Activated CD8-positive, alpha-beta memory T cell treated with anti-CD3 and anti-CD28 coated beads, Interleukin-2, amount 10 ng/mL, durations not matched to agents 7 days and 5 days (primary cell): ENCODE measurements at places on chromosomes 5 and 9. TPM values are rescaled to one million over a fixed set of nuclear protein-coding genes. Genes with fewer than 3 reads are reported as not detected.
A peak's percentile ranks its signal among the peaks of the same experiment; 100 is the strongest.

DNA sequence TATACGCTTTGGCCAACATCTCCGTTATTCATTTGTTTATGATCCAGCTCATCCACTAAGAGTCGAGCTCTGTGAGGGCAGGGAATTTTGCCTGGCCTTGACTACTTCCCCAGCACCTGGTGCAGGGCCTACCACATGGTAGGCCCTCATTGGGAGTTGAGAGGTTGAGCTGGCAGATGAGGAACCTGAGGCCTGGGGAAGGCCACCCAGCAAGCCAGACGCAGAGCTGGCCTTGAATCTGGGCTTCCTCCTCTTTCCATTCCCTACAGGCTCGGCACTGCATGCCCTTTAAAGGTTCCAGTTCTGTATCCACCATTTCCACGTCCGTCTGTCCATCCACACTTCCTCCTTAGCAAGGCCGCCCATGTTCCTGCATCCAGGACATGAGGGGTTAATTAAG lies 24.2 kb downstream of the KCNMB1 start:
- no peak for DNase-seq

Gene CCIN
- total RNA-seq: 0.15 TPM

DNA sequence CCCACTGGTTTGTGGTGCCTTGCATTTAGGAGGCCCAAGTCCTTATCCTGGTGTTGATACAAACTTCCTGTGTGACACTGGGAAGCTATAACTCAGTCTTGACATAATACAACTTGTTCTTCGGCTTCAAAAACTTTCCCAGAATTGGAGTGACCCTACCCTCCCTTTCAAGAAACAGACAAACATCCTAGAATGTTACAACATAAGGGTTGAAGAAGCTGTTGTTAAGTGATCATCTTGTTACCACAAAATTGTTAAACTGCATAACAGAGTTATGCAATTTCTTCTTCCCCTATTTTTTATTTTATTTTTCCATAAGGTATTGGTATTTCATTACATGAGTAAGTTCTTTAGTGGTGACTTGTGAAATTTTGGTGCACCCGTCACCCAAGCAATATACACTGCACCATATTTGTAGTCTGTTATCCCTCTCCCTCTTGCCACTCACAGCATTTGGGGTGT lies 21.3 kb downstream of the TLR4 start:
- no peak for DNase-seq

DNA sequence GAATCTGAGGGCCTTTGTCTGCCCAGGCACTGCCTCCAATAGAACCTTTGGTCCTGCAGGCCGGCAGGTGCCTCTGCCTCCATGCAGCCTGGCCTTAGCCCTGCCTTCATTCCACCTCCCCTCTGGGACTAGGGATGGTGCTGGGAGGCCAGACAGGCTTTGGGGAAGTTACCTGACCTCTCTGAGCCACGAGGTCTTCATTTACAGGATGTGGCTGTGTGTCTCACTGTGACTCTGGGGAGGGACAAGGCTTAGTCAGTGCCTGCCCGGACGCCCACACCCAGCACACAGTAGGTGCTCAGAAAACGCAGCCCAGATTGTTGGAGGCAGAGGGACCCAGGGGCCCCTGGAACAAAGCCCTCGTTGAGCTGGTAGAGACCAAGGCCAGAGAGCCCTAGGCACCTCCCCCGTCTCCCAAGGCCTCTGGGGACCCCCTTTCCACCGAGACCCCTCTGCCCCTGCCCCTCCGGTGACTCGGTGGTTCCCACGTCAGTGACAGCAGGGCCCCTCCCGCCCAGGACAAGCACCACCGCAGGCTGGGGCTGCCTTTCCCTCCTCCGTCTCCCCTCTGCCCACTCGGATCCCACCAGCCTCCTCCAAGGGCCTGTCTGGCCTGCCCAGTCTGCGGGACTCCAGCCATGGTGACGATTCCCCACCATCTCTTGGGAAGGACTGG lies 46.9 kb upstream of the EGFL7 start:
- no peak for DNase-seq

Gene RXFP3
- total RNA-seq: not detected

Gene PRDM9
- not detected for total RNA-seq

DNA sequence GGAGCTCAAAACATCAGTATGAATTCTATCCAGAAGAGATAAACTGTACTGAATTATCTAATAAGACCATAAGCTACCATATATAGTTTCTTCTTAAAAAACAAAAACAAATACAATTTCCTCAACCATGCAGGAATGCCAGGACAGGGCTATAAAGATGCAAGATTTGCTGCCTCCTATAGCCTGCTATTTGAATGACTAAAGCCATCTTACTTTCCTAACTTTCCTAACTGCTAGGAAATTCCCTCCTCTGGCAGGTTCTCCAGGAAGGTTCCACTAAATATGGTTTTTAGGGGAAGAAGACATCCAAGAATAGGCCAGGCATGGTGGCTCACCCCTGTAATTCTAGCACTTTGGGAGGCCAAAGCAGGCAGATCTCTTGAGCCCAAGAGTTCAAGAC lies 15.1 kb downstream of the KIF27 start:
- no peak for DNase-seq

GRCh38 chr5:157570531-157571200 lies 4.9 kb downstream of the ADAM19 start:
- no peak for DNase-seq

Gene EDIL3
- total RNA-seq: not detected

Gene TNIP1
- 201 TPM for total RNA-seq

GRCh38 chr5:65791712-65792673 lies 70.0 kb downstream of the NLN start:
- no peak for DNase-seq

Gene SLC45A2
- total RNA-seq: 0.21 TPM

Gene SLC34A1
- 0.19 TPM for total RNA-seq

DNA sequence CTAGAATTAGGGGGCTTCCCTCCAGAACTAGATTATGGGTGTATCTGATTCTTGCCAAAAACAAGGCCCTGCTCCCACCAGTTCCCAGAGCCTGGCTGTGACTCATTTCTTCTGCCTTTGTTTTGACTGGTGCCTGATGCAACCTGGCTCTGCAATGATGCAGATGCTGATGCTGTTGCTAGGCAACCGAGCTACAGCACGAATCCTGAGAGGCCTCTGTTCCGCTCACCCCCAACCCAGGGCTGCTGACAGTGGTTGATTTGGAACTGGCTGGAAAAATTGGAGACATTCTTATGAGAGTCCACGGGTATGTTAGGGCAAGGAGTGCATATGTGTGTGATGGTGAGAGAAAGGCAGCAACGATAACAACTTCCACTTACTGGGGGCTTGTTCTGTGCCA lies 100.3 kb downstream of the NSG2 start:
- DNase-seq: peak; percentile 42

Gene SOHLH1
- not detected for total RNA-seq
